ENCODE measurements at places on chromosomes 2 and 18. TPM values are rescaled to one million over a fixed set of nuclear protein-coding genes. Genes with fewer than 3 reads are reported as not detected.

GRCh38 chr2:147027436-147027835 is 817.4 kb upstream of the ACVR2A start:
- DNase-seq: no peak

GRCh38 chr18:64405161-64405560 is 256.3 kb upstream of the LINC00305 start:
- no peak for DNase-seq

DNA sequence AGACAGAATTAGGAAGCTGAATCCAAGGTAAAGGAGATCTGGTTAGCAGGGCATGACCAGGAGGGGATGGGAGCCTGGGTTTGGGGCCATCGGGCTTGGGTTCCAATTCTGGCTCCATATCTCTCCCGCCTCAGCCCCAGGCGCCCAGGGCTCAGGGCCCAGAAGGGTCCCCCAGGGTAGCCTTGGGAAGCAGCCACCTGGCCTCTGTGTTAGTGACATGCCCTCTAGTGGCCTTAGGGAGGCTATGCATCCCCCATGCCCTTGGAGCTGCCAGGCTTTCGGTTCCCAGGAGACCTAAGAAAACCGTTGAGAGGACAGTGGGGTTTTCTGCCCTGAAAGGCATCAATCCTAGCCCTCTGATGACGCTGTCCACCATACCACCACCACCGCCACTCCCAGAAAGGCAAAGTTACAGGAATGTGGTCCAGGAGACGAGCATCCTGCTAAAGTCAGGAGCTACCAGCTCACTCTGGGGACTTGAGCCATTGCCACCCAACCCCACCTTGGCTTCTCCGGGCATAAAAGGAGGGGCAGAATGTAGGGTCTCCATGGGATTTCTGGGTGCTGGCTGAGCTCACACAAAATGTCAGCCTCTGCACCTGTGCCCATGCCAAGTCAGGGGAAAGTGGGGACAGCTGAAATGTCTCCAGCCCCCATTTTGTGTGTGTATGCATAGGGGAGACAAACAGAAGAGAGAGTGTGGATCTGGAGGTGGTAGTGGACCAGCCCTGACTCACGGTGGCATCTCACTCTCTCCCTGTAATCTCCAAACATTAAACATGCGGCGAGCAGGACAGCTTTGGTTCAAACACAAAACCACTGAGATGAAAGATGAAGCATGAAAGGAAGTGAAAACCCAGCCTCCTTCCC is 56.5 kb downstream of the EMX1 start:
- DNase-seq: no peak

GRCh38 chr2:25557179-25558036 is 116.0 kb downstream of the DTNB start:
- no peak for DNase-seq

DNA sequence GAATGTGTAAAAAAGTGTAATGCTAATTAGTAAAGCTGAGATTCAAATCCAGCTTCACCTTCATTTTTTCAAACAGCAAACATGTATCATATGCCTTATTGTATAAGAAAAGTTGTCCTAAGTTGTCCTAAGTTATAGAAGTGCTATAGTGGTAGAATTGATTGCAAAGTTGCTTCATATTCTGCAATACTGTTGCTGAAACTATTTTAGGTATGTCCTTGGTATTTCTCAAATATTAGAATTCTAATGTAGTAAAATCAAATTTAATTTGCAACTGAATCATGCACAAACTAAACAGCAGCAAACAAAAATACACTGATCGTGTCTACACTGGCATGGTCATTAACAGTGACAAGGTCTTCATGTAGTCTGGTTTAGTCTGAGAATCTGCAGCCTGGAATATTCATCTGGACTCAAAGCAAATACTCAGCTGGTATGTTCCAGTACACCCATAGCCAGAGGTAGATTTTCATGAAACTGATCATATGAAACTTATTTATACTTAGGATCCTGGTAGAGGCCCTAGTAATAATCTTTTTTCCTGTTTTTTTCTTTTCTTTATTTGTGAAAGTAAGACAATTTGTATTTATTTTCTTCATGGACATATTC is 555.6 kb upstream of the ZEB2 start:
- no peak for DNase-seq

DNA sequence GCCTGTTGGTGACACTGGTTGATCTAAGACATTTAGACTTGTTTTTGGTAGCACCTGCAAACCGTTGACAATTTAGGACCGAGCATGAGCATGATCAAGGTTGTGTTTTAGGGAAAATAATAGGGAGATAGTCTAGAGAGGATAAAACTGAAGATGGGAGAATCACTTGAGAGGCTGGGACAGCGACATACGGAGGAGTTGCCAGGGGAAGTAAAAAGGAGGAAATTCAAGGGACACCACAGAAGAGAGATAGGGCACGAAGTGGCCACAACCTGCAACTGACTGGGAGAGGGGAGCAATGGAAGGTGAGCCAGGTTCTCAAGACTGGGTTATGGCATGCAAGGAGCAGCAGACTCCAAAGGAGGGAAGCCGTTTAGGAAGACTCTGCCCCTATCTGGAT is 1.4 kb upstream of the ATP8B1 start:
- DNase-seq: no peak

DNA sequence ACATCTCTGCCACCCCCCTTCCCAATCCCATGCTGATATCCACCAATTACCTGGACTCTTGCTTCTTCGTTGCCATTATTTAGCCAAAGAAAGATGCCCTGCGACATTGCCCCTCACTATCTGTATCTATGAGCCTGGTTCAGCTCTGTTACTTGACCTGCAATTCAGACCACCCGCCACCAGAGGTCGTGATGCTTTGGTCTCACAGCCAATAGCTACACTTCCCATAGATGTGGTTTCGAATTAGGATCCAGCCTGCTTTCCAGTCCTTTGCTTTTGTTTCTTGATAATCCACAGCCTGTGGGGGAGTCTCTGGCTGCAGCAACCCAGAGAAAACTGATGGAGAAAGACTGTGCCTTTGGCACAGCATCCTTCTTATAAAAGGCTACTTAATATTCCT is 239.4 kb downstream of the KLHL29 start:
- DNase-seq: no peak

GRCh38 chr18:48639772-48640432 is 101.1 kb downstream of the CTIF start:
- DNase-seq: no peak

GRCh38 chr18:8386669-8387380 is 222.4 kb upstream of the RAB12 start:
- DNase-seq: no peak

DNA sequence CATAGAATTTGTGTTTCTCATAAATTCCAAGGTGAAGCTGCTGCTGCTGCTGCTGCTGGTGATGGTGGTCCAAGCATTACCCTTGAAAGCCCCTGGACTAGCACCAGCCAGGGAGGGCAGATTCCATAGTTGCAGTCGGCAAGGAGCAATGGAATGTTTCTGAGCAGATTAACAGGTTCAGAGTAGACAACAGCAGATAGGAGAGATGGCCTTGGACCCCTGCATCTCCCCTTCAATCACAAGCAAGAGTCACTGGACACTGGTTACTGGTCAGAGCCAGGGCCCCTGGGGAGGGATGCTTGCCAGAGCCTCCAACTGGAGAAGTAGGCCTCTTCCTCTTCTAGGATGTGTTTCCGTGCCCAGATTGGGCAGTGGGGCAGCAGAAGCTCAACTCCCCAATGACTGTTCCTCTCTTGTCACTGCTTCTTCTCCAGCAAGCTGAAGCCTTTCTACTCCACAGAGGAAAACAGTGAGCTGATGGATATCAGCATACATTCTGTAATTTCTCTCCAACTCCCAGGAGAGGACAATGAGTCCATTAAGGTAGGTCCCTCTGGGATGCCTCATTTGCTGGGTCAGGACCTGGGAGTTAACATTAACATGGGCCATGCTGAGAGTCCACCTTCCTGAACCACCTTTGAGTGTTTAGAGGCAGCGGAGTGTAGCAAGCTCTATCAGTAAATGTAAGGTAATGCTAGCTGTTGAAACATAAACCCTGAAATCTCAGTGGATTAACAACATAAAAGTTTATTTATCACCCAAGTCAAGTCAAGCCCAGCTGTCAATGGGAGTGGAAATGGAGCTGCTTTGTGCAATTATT is 35.3 kb downstream of the MROH2A start:
- no peak for DNase-seq

COA5 gene
- total RNA-seq: 23.6 TPM

GRCh38 chr2:70391988-70392387 is 90.1 kb upstream of the FAM136A start:
- no peak for DNase-seq
